ENCODE measurements at places on chromosomes 7 and 10.

GRCh38 chr10:95350219-95350829, 59.5 kb upstream of the PDLIM1 start:
- no peak for DNase-seq

- DNase-seq = no peak
Measured at GRCh38 chr7:50145801-50146338, 52.8 kb upstream of the ZPBP start.

GRCh38 chr7:101244375-101245146, at the start of gene FIS1:
Gene FIS1 (minus strand): TSS chr7:101245081. CDS start chr7:101245004, 77 bp downstream.
- DNase-seq = peak; percentile 65

- no peak for DNase-seq
Measured at GRCh38 chr10:340646-341045, 205.4 kb downstream of the ZMYND11 start.

- DNase-seq = no peak
Measured at GRCh38 chr7:149787428-149788299, 14.3 kb upstream of the ZNF467 start.

DNA sequence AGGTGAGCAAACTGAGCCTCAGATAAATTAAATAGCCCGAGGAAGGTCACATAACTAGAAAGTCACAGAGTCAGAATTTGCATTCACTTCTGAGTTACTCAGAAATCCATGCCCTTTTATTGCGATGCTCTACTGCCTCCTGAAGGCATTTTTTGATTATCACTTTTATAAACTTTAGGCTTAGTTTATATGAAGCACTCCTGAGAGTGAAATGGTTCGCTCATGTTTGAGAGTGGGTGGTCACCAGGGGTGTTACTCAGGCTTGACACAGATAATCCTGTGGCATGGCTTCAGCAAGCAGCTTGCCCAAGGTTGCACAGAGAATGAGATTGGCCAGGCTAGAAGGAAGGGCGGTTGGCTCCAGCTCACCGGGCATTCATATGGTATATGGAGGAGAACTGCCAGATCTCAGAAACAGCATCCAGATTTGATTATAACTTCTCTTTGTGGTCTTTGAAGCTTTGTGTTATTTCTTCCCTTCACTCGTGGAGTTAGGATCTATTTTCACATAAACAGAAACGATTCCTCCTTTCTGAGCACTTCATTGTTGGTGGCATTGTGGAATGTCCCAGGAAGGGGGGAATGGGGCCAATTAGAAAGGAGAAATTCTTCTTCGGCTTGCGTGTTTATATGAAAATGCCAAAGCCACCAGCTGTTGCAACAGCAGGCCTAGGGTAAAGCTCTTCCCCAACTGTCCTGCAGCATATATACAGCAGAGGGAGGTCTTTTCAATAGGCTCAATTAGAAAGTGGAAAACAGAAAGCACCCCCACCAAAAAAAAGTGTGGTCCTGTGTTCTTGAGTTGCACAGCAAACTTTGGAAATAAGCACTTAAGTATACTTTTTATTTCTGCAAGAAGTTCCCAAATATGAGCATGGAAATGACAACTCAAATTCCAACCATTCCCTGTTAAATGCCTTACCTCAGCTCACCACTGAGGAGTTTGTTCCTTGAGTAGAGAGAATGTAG, 628.8 kb downstream of the SUGCT start:
- DNase-seq = no peak

DNA sequence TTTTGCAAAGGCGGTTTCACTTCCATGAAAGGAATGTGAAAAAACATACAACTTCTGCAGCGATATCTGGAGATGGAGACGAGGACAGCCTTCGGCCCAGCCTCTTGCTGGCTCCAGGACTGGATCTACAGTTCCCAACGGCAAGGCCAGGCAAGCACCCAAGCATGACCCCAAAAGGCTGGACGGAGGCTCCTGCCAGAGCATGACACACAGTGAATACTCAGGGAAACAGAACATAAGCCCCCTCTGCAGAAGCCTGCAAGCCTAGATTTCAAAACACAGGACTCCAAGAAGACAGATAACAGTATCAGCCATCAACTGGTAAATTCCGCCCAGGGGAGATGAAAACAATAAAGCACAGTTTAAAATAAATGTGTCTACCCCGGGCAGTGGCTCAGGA, 3.3 kb upstream of the LRRC27 start:
- no peak for DNase-seq

DNA sequence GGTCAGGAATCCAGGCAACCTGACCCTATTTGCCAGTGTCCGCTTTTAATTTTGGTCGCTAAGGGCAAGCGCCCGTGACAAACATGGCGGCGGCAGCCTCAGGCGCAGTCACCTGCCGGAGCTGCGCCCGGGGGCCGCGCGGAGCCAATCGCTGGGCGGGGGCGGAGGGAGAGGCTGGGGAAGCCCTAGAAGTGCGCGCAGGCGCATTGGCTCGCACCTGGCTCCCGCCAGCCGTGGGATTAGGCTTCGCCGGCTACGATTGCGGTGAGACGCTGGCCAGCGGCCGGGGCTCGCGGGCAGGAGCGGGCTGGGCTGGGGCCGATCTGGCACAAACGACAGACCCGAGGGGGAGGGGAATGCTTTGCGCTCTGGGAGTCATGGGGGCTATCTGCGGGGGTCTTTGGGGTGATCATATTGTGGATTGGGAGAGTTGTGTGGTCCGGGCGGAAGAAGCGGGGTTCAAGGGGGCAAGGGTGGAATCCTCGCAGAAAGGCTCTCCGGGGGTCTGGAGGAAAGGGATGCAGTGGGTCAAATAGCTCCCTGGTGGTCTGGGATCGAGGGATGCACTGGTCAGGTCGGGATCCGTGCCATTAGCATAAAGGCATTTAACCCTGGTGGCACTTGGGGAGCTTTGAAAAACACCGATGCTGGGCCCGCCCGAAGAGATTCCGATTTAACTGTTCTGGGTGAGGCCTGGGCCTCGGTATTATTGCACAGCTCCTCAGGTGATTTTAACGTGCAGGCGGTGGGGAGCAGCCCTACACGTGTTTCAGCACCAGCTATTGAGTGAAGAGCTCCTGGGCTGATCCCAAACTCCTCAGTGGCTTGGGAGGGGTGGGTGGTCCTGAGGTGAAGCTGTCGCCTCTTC, 10.1 kb upstream of the C10orf95 start:
- peak; percentile 65 for DNase-seq

DNA sequence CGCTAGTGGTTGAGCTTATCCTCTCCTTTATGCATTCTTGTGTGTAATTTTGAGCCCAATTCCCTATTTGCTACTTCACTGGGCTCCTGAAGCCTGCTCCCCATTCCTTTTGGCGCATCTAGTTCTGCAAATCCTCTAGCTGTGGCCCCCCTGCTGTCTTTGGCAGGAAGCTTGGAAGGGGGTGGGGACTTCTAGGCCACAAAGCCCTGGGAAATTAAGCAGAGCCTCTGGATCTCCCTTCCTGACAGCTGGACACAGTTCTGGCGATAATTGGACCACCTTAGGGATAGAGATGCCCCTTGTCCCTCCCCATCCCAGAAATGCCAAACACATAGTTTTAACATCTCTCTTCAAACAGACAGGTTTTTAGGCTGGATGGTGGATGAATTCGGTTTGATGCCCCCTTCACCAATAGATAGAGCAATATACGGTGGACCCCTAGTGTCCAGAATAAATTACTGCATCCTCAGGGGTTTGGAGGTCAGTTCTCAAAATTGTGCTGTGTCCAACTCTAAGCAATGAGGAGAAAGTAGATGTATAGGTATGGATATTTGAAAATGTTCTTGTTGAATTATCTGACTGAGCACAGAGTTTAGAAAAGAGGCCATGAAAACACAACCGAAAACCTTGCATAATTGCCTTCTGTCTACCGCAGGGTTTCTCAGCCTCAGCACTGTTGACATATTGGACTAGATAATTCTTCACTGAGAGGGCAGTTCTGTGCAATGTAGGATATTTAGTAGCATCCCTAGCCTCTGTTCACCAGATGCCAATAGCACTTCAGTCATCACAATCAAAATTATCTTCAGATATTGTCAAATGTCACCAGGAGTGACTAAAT, 75.5 kb downstream of the PAPSS2 start:
- no peak for DNase-seq

- DNase-seq = no peak
Measured at GRCh38 chr7:39073432-39073831, 95.7 kb downstream of the POU6F2 start.

DNA sequence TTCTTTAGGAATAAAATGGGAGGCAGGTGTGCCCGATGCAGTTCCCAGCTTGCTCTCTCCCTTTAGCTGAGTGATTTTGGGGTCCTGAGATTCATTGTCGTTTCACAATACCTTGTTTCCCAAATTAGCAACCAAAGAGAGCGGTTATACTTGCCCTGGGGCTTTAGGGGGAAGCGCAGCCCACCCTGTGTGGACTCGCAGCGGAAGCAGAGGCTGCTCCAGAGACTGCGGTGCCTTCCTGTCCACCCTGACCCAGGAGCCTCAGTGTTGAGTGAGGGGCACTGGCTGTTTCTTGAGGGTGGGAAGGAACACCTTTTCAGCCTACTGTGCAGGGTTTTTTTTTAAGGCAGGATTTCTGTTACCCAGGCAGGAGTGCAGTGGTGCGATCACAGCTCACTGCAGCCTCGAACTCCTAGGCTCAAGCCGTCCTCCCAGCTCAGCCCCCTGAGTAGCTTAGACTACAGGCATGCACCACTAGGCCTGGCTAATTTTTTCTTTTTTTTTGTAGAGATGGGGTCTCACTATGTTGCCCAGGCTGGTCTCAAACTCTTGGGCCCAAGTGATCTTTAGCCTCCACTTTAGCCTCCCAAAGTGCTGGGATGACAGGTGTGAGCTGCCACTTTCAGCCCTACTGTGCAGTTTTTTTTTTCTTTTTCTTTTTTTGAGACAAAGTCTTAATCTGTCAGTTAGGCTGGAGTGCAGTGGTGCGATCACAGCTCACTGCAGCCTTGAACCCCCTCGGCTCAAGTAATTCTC, 67.0 kb downstream of the DNAJB6 start:
- no peak for DNase-seq

DNA sequence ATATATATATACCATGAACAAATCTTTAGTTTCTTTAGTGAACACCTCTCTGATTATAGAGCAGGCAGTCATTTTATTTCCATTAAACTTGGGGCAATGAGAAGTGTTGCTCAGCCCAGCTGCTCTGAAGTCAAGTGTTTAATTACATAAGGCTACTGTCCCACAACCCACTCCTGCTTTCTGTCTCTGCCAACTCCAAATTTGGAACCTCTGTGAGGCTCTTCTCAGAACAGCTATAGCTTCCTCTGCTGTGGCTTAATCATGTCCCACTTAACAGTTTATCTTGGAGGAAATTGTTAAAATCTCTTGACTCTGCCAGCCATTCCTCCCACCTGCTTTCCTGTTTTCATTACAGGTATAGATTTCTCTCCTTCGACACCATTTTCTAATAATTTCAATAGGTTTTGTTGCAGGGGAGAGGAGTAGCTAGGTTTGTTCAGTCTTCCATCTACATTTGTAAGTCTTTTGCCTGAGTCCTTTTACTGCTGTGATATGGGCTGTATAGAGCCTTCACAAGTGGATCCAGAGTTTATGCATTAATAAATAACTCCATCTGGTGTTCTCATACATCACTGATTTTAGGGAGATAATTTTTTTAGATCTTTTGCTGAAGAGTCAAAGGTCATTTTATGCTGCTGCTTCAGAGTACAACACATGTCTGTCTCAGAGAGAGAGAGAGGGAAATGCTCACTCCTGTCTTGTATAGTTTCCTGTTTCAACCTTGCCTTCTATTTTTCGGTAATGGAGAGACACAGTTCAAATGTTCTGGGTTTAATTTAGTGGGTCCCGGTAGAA, 170.4 kb downstream of the WNT2 start:
- no peak for DNase-seq

GRCh38 chr7:111290419-111290818, 199.5 kb downstream of the LRRN3 start:
- DNase-seq = no peak

GRCh38 chr10:1199897-1200721, 143.9 kb downstream of the WDR37 start:
- DNase-seq = no peak

GRCh38 chr7:105277341-105277740, 111.4 kb downstream of the SRPK2 start:
- DNase-seq = no peak

- no peak for DNase-seq
Measured at GRCh38 chr10:130036296-130037065, 72.4 kb upstream of the EBF3 start.

GRCh38 chr7:155189590-155189989, 108.1 kb upstream of the INSIG1 start:
- no peak for DNase-seq

DNA sequence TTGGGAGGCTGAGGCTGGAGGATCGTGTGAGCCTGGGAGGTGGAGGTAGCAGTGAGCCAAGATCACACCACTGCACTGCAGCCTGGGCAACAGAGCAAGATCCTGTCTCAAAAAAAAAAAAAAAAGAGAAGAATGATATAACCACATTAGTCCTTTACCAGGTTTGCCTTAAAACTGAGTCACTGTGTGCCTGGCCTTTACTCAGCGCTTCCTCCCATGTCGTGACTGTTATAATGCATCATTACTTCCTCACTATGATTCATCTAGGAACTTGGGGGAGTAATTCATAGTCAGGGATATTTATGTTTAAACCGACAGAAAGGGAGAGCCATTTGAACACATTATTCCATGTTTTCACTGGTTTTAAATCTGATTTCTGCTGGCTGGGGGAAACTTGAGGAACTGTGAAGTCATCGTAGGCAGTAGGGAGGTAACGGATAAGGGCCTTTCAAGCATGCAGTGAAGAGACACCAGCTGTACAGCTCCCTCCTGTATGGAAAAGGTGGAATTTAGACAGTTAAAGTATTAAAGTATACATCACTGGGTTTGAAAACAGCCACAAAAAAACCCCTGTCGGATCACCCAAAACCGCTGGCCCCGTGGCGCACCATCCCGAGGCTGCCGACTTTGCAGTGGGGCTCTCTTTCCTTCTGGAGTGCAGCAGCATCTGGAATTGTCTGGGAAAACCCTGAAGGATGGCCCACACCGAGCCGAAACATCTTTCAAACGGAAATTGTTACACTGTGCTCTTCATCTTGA, 119.8 kb downstream of the NKX6-2 start:
- DNase-seq = no peak

DNA sequence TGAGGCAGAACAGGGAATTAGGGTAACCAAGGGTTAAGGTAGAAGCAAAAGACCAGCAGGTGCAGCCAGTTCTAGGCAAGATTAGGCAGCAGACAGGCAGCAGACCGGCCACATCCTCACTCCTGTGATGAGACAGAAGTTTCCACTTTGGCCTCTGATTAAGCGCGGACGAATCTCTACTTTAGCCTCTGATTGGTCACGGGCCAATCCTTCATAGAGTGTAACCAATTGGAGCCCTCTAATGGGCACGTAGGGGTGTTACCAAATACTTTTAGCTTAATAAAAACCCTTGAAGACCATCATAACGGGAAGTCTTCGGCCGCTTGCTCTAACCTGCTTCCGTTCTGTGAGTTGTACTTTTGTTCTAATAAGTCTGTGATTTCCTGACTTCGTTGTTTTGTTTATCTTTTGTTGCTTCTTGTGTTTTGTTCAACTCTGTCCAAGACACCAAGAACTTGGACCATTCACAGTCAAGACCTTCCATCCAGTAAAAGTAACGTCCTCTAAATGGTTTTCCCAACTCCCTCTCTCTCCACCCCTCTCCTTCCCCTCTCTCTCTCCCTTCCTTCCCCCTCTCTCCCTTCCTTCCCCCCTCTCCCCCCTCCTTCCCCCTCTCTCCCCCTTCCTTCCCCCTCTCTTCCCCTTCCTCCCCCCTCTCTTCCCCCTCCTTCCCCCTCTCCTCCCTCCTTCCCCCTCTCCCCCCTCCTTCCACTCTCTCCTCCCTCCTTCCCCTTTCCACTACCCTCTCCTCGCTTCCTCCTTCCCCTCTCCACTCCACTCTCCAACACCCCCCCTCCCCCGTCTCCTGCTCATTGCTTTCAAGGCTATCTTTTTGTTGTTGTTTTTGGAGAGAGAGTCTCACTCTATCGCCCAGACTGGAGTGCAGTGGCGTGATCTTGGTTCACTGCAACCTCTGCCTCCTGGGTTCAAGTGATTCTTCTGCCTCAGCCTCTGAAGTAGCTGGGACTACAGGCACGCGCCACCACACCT, 13.2 kb upstream of the MALSU1 start:
- DNase-seq = no peak

All from GF-D8 (cell line).